ENCODE measurements at places on chromosomes 11 and 22. TPM values are rescaled to one million over a fixed set of nuclear protein-coding genes. Genes with fewer than 3 reads are reported as not detected.

DNA sequence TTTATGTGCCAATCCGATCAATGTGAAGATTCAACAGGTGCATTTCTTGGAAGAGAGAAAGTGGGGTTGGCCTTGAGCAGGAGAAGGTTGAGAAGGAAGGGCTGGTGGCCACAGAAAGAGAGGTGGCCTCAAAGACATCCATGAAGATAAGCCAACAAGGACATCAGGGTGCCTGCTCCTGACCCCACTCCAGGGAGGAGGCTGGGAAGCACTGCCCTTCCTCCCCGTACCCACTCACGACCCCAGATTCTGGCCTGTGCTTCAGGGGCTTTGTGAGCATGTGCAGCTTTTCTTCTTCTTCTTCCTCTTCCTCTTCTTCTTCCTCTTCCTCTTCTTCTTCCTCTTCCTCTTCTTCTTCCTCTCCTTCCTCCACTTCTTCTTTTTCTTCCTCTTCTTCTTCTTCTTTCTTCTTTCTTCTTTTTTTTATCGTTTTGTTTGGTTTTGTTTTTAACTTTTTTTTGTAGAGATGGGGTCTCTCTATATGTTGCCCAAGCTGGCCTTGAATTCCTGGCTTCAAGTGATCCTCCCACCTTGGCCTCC lies 30.3 kb downstream of the DKK3 start:
- DNase-seq, result peak; percentile 24

DNA sequence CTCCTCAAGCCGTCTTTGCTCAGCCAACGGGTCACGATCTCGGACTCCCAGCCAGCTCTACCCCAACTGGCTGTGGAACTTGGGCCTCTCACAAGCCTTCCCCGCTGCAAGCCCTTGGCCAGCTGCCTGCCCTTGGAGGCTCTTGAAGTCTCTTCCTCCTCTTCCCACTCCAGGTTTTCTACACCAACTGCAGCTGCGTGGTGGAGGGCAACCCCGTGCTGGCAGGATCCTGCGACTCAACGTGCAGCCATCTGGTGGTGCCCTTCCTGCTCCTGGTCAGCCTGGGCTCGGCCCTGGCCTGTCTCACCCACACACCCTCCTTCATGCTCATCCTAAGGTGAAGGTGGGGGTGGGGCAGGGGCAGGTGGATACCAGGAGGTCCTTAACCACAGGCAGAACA lies 40.5 kb upstream of the TPBGL start:
- DNase-seq, result peak; percentile 69

DNA sequence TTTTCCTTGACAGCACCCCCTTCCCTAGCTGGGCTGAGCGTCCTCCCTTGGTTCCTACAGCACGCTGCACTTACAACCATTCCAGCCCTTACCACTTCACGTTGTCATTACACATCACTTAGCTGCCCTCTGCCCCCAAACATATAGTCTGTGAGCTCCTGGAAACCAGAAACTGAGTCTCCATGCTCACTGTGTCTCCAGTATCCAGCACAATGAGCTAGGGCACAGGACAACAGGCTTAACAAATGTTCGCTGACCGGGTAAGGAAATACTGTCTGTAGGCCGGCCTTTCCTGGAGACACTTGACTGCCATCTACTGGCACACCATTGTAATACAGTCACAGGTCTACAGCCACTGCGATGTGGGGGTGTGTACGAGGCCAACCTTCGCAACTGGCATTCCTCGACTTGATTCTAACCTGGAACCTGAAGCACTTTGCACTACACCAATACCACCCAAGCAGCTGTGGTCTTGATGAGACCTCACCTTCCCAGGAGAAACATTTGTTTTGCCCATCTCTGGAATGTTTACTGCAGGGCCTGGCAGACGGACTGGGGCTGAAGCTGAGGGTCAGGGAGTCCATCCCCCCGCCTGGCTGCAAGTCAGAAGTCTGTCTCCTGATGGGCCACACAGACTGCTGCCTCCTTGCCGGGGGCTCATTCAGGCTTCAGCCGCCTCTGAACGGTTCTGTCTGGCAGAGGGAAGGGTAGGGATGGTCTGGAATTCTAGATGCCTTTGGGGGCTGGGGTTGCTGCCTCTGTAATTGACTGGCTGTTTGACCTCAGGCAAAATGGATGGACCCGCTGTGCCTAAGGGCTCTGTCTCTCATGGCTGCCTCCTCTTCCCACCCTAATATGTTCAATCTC lies 72.0 kb downstream of the SYN3 start:
- DNase-seq, result peak; percentile 79

DNA sequence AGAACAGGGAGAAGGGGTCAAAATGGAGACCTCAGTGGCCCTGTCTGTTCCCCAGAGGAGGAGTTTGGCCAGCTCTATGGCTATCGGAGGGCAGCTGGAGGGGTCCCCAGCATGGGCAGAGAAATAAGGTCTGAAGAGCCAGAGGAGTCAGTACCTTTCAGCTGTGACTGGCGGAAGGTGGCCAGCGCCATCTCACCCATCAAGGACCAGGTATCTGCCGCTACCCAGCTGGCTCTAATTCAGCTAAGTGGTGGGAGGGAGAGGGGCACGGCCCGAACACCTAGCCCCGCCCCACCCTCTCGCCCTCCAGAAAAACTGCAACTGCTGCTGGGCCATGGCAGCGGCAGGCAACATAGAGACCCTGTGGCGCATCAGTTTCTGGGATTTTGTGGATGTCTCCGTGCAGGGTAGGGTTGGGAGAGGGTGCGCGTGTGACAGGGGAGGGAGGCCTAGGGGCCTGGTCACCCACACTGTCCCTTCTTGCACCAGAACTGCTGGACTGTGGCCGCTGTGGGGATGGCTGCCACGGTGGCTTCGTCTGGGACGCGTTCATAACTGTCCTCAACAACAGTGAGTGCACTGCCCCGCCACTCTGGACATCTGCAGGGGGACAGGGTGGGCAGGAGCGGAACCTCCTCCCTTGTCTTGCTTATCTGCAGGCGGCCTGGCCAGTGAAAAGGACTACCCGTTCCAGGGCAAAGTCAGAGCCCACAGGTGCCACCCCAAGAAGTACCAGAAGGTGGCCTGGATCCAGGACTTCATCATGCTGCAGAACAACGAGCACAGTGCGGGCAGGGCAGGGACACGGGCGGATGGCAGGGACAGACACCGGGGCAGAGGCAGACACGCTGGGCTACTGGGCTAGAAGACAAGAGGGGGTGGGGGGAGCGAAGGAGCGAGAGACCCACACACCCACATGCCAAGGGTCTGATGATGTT lies 2.8 kb downstream of the CTSW start:
- no peak for DNase-seq

DNA sequence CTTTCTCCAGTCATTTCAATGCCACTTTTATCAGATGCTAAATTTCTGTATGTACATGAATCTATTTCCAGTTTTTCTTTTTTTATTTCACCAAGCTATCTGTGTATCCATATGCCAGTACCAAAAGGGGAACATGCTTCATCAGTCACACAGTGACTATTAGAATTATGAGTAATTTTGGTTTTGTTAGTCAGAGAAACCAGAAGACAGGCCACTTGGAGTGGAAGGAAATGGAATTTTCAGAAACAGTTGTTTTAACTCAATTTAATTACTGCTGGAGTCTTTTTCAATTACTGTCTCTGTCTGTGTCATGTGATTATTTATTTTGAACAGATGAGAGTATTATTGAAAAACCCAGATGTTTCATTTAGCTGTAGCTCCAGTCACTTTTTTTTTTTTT lies 84.6 kb upstream of the ANO3 start:
- no peak for DNase-seq

DNA sequence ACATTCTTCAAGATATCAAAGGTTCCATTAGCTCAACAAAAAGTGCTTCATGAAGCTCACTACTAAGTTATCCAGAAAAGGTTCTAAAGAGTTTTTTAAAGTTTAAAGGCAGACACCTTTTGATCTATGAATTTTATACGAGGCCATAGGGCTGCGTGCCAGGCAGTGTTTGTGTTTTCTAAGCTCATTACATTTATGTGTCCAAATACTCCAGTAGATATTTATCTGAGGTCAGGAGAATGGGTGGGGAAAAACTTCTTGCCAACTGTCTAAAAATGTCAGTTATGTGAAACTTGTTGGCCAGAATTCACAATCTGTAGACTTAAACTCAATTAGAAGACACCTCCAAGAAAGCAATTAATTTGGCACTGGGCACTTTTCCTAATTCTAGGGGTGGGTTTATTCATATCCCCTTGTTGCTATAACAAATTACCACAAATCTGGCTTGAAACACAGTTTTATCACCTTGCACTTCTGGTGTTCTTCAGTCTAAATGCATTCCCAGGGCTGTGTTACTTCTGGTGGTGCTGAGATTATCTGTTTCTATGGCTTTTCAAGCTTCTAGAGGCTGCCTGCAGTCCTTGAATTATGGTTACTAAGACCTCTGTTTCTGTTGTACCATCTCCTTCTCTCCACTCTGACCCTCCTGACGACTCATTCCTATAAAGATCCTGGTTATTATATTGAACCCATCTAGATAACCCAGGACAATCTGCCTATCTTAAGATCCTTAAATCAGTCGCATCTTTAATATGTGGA lies 1030.4 kb upstream of the CNTN5 start:
- no peak for DNase-seq

Gene PLA2G3
- total RNA-seq, result not detected

Gene GGA1
- total RNA-seq, result 27.4 TPM

Gene LPXN
- 4.1 TPM for total RNA-seq

Gene SSTR3
- not detected for total RNA-seq

Gene BMAL1
- total RNA-seq, result 5.7 TPM

Gene DEFB131B
- not detected for total RNA-seq

Measured in heart left ventricle (tissue), 16 donors.